ENCODE measurements at places on chromosomes 12 and 14. TPM values are rescaled to one million over a fixed set of nuclear protein-coding genes. Genes with fewer than 3 reads are reported as not detected.

DNA sequence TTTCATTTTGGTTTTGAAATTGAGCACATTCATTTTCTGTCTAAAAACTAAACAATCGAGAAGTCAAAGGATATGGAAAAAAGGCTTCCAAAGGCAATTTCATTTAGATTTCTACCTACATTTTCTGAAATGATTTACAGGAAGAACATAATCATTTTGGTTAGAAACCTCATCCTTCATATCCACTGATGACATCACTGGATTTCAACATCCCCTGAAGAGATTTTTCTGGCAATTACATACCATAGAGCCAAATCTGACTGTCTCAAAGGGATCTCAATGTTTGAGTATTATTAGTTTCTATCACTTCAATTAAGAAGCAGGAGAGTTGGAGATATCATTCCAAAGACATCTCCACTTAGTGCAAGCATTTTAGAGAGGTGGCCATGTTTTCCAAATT lies 137.8 kb downstream of the TTC7B start:
- H3K27me3 ChIP-seq: peaks cover 2% of the 10 kb centered on the region
- no peak for DNase-seq
- H3K4me1 ChIP-seq: peaks cover 28% of the 10 kb centered on the region
- no peak overlapping the region for H3K27ac ChIP-seq
- no peaks in the 10 kb centered on the region for H3K36me3 ChIP-seq

- H3K27me3 ChIP-seq: peaks cover 5% of the 10 kb centered on the region
- no peaks in the 10 kb centered on the region for H3K4me1 ChIP-seq
- no peaks in the 10 kb centered on the region for H3K36me3 ChIP-seq
- no peak overlapping the region for H3K4me3 ChIP-seq
- no peak overlapping the region for H3K27ac ChIP-seq
- DNase-seq: no peak
Measured at GRCh38 chr12:125229878-125230530, 164.8 kb downstream of the AACS start.

- peaks cover 28% of the 10 kb centered on the region for H3K27me3 ChIP-seq
- no peaks in the 10 kb centered on the region for H3K36me3 ChIP-seq
- H3K27ac ChIP-seq: no peak overlapping the region
- no peak overlapping the region for H3K4me3 ChIP-seq
Measured at GRCh38 chr12:106187842-106188241, 49.1 kb upstream of the NUAK1 start.

DNA sequence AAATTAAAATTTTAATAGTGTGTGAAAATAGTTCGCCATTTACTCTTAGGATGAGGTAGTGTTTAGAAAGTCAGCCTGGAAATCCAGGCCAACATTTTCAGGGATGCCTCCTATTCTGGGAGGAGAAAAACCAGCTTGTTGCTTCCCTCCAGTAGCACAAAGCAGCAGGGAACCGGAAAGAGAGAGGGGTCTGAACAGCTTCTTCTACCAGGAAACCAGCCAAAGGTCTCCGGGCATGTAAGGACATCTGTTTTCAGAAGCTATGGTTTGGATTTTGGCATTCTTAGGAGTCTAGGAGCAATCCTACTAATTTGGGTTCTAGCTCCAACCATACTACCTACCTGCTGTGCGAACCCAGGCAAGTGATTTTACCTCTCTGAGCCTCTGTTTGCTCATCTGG lies 85.3 kb downstream of the DPF3 start:
- H3K36me3 ChIP-seq: no peaks in the 10 kb centered on the region
- H3K4me1 ChIP-seq: peaks cover 14% of the 10 kb centered on the region
- no peaks in the 10 kb centered on the region for H3K27me3 ChIP-seq
- DNase-seq: no peak
- no peak overlapping the region for H3K4me3 ChIP-seq

DNA sequence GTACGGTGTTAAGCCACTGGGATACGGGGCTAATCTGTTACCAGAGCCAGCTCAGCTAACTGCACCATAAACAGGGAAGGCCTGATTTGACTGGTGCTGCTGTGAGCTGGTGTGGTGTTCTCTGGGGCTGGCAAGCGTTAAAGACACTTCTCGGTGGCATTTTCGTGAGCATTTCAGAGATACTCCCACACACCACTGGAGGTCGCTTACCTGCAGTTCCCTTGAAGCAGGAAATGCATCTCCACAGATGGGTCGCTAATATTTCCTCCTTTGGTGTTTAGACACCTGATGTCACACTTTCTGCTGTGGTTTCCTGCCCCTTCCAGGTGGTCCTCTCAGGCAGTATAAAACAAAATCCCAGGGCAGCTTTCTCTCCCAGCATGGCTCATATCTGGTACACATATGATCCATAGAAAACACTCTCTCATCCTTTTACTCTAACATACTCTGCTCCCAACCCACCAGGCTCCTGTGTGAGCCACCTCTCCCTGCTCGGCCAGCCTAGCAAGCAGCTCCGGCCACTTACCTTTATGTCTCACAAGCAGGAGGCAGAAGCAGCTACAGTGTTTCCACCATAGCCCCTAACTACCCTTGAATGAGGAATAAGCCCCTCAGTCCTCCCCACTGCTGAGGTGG lies 129.9 kb upstream of the GRIN2B start:
- no peak overlapping the region for H3K27ac ChIP-seq
- H3K4me1 ChIP-seq: no peaks in the 10 kb centered on the region
- H3K27me3 ChIP-seq: peaks cover 4% of the 10 kb centered on the region
- DNase-seq: no peak
- H3K4me3 ChIP-seq: no peak overlapping the region

DNA sequence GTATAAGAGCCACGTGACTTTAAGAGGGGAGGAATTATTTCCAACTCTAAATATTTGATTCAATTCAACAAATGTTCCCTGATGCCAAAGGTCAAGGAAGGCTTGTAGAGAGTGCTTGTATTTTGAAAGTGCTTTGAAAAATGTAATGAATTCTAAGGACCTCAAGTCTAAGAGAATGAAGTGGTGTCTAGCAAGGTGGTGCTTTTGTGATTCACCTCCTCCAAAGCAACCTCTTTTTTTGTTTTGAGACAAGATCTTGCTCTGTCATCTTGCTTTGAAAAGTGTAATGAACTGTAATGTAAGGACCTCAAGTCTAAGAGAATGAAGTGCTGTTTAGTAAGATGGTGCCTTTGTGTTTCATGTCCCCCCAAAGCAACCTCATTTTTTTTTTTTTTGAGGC lies 13.7 kb downstream of the AK7 start:
- no peak for DNase-seq
- no peaks in the 10 kb centered on the region for H3K4me1 ChIP-seq
- H3K36me3 ChIP-seq: no peaks in the 10 kb centered on the region
- H3K4me3 ChIP-seq: no peak overlapping the region
- H3K27ac ChIP-seq: no peak overlapping the region
- peaks cover 8% of the 10 kb centered on the region for H3K27me3 ChIP-seq

DNA sequence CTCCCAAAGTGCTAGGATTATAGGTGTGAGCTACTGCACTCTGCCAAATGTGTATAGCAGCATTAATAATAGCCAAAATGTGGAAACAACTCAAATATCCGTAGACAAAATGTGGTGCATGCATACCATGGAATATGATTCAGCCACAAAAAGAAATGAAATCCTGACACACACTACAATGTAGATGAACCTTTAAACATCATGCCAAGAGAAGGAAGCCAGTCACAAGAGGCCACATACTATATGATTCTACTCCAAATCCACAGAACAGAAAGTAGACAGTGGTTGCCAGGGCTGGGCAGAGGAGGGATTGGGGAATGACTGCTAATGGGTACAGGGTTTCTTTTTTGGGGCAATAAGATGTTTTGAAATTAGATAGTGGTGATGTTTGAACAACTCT lies 7.7 kb upstream of the TMED2 start:
- no peak overlapping the region for H3K4me3 ChIP-seq
- H3K4me1 ChIP-seq: no peaks in the 10 kb centered on the region

GRCh38 chr12:132494294-132495164 lies 4.6 kb downstream of the FBRSL1 start:
- DNase-seq: no peak
- peaks cover 28% of the 10 kb centered on the region for H3K4me1 ChIP-seq
- no peak overlapping the region for H3K4me3 ChIP-seq
- no peaks in the 10 kb centered on the region for H3K27me3 ChIP-seq
- no peak overlapping the region for H3K27ac ChIP-seq
- H3K36me3 ChIP-seq: no peaks in the 10 kb centered on the region

- no peaks in the 10 kb centered on the region for H3K36me3 ChIP-seq
- H3K4me3 ChIP-seq: no peak overlapping the region
- no peaks in the 10 kb centered on the region for H3K27me3 ChIP-seq
- no peak for DNase-seq
- H3K27ac ChIP-seq: no peak overlapping the region
Measured at GRCh38 chr14:53626761-53627160, 329.9 kb downstream of the BMP4 start.

DNA sequence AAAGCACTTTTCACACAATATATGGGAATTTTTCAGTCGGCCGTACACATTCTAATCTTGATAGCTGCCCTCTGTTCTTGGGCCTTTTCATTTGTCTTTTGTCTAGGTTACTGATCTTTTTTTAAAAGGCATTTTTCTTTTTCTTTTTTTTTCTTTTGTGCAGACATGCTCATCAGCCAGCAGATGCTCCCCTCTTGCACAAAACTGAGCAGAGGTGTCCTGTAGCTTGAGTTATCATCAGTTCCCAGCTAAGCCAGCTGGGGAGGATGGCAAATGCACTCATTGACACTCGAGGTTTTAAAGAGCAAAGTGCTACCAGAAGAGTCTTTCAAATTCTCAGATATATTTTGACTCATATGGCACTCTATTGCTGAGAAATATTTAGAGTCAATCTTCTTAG lies 913.9 kb upstream of the SEL1L start:
- no peak overlapping the region for H3K27ac ChIP-seq
- H3K4me1 ChIP-seq: no peaks in the 10 kb centered on the region
- H3K27me3 ChIP-seq: no peaks in the 10 kb centered on the region
- DNase-seq: no peak

GRCh38 chr14:59912443-59912842 lies 7.5 kb upstream of the LRRC9 start:
- no peak overlapping the region for H3K27ac ChIP-seq
- H3K4me3 ChIP-seq: no peak overlapping the region
- peaks cover 27% of the 10 kb centered on the region for H3K27me3 ChIP-seq
- DNase-seq: no peak

DNA sequence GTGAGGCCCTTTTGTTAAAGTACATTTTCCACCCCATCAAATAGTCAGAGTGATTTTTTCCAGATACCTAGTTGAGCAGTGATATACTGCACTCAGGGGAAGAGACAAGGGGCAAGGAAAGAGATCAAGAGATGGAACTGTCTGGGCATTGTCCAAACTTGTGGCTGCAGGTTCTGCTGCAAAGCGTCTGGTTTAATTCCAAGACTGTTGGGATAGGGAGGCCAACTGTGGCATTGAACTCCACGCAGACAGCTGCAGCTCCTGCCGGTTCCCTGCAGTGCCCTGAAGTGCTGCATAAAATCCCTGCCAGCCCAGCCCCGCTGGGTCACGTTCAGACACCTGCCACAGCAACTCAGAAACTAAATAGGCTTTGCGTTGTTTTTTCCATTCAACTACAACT lies 30.5 kb downstream of the RPH3A start:
- H3K4me1 ChIP-seq: no peaks in the 10 kb centered on the region
- no peak overlapping the region for H3K4me3 ChIP-seq
- peaks cover 19% of the 10 kb centered on the region for H3K27me3 ChIP-seq
- H3K36me3 ChIP-seq: no peaks in the 10 kb centered on the region

GRCh38 chr12:57058454-57058853 lies 8.5 kb upstream of the MYO1A start:
- H3K4me1 ChIP-seq: peaks cover 10% of the 10 kb centered on the region
- no peak for DNase-seq
- H3K27ac ChIP-seq: no peak overlapping the region
- H3K27me3 ChIP-seq: no peaks in the 10 kb centered on the region
- H3K4me3 ChIP-seq: no peak overlapping the region
- H3K36me3 ChIP-seq: peaks cover 58% of the 10 kb centered on the region

DNA sequence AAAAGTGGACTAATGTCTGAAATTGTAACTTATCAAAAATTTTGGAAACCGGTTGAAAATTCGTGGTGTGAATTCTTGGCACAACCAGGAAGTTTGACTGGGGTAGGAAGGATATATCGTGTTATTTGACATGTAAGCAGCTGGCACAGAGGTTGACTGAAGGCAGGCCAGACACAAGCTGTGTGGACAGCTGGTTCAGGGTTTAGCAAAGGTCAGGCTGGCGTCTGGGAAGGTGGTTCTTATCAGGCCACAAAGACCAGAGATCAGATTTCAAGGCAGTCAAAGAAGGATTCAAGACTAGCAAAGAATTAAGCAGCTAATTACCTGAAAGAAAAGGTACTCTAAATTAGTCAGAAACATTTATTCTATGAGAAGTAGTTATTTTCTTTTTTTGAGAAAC lies 450.2 kb upstream of the MDGA2 start:
- no peak overlapping the region for H3K27ac ChIP-seq
- H3K36me3 ChIP-seq: no peaks in the 10 kb centered on the region
- H3K27me3 ChIP-seq: no peaks in the 10 kb centered on the region
- no peaks in the 10 kb centered on the region for H3K4me1 ChIP-seq
- DNase-seq: no peak

DNA sequence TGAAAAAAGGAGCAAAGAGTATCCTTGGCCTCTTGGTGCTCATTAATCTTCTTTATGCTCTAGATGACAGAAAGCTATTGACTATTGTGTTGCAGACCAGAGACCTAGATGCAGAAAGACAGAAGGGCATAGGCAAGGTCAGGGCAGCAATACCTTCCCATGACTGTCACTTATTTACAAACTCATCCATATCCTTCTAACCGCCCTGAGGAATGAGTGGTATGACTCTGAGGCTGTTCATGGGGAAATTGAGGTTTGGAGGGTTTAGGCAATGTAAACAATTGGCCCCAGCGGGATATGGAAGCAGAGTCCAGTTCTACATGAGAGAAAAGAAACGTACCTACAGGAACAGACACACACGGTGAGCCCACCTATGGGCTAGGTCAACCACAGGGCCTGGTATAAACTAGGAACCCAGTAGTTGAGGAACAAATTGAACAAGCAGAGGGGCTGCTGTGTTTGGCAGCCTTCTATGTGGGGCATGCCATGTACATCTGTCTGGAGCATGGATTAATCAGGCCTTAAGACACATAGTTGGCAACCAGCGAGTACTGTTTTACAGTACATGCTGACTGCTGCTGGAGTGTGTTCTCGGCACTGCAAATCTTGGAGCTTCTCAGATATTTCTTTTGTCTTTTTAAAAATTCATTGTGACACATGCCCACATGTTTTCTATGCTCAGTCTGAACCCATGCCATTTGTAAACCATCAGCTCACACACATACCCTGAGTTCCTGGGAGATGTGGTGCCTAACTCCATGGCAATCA lies 159.7 kb upstream of the NTF3 start:
- H3K4me1 ChIP-seq: no peaks in the 10 kb centered on the region
- no peak overlapping the region for H3K27ac ChIP-seq
- no peaks in the 10 kb centered on the region for H3K27me3 ChIP-seq
- H3K36me3 ChIP-seq: no peaks in the 10 kb centered on the region
- no peak overlapping the region for H3K4me3 ChIP-seq
- no peak for DNase-seq

GRCh38 chr12:87690236-87690810 lies 338.9 kb downstream of the C12orf50 start:
- H3K27ac ChIP-seq: no peak overlapping the region
- DNase-seq: no peak
- no peak overlapping the region for H3K4me3 ChIP-seq
- no peaks in the 10 kb centered on the region for H3K36me3 ChIP-seq
- no peaks in the 10 kb centered on the region for H3K27me3 ChIP-seq
- H3K4me1 ChIP-seq: no peaks in the 10 kb centered on the region

TOMM20L gene
- not detected for total RNA-seq

APOF gene
- not detected for total RNA-seq

BIN2 gene
- 109 TPM for total RNA-seq

EXD2 gene
- total RNA-seq: 6.1 TPM

PTPRR gene
- not detected for total RNA-seq

EML1 gene
- total RNA-seq: not detected

GALNT6 gene
- 43.9 TPM for total RNA-seq

MED13L gene
- 74.4 TPM for total RNA-seq

CMTM5 gene
- total RNA-seq: not detected

PAX9 gene
- total RNA-seq: not detected

CDC42BPB gene
- 0.56 TPM for total RNA-seq

NDRG2 gene
- 2.1 TPM for total RNA-seq

All from activated CD8-positive, alpha-beta memory T cell treated with anti-CD3 and anti-CD28 coated beads, Interleukin-2, amount 10 ng/mL, durations not matched to agents 7 days and 5 days (primary cell).